NCI-H460 (cell line): ENCODE measurements at places on chromosomes 4 and X.

- no peak for DNase-seq
These were observed 289.3 kb downstream of the BCOR start for GRCh38 chrX:39808471-39808917.

DNA sequence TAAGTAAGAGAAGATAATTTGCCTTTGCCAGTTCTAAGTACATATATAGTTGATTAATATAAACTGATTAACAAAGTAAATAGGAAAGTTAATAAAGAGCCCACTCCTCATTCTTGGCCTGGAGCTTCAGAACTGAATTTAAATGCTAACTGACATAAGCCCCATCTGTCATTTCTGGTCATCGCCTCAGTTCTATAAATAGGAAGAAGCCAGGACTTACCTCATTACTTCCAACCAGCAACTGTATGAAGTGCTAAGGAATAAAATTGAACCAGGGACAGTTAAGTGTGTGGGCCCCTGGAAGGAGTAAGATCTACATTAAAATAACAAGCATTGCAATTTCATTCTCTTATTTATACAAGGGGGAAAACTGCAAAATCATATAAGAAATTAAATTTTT lies 52.0 kb upstream of the PDLIM5 start:
- DNase-seq: no peak

DNA sequence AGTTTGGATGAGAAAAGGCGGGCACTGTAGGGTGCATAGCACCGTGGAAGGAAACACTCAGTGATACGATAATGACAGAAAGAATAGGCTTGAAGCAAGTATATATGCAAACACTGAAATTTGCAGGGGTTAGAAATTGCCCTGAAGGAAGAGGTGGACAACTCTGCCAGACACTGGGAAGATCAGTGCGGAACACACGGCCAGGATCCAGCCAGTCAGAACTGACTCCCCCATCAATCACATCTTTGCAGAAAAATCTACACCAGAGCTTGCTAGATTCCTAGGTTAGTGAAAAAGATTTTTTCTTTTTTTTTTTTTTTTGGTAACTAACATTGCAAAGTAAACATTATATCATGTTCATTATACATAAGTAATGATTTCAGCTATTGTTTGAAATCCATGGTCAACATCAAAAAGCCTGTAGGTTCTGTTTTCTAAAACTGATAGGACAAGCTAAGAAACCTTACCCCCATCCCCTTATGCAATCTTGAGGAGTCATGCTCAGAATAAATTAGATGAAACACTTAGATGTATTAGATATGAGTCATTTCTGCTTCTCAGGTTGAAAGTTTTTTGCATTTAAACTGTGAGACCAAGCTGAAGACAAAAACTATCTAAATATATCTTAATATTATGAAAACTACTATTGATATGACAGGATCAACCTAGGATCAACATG lies 38.9 kb downstream of the TRIML1 start:
- DNase-seq: no peak

GRCh38 chr4:94635177-94635576 lies 122.6 kb upstream of the BMPR1B start:
- no peak for DNase-seq

DNA sequence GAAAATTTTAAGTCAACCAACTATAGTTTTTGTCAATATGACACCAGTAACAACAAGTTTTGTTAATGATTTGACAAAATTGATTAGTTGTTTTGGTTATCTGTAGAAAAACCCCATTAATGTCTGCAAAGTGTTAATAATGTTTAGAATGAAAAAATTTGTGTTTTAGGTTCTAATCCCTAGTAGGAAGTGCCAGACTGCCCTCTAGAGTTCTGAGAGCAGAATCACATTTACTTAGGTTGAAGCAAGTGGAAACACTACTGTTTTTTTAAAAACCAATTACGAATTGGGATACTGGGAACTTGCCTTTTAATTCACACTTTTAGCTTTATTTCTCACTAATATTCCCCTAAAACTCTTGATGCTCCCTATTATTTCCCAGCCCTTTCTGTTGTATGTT lies 101.1 kb upstream of the CYLC1 start:
- peak; percentile 20 for DNase-seq

DNA sequence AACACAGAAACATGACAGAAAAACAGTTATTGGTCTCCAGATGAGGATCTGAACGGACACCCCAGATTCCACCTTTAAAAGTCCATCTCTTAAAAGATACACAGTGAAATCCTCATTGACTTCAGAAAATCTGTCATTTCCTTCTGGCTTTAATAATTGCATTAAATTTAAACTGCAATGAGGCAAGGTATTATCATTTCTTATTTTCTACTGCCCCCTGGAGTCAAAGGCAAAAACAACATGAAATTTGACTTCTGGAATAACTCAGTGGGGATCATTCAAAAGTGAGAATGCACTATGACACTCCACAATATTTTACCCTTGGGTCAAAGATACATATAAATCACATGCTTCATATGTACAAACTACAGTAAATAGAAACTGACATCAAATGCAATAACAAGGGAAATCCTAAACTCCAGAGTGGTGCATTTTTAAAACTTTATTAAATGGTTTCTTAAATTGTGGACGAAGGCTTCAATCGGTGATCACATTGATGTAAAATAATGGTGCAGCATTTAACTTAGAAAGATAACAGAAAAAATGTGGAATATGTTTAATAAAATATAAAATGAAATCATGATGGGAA lies 56.4 kb upstream of the SPANXN1 start:
- peak; percentile 38 for DNase-seq

GRCh38 chr4:177308847-177309521 lies 690 bp upstream of the NEIL3 start:
- no peak for DNase-seq

DNA sequence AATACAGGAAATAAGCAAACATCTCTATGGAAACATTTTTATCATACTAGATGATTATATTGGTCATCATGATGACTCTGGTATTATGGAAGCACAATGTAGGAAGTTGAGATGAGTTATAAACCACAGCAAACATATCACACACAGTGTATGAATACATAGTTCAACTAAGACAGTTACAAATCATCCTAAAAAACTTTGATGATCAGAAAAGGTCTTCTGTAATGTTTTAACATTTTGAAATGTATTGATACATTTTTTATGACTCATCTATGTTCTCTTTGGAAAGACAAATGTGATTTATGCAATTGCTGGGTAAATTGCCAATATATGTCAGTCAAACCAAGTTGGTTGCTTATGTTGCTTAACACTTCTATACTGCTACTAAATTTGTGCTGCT lies 4.8 kb downstream of the CXCL3 start:
- no peak for DNase-seq
